DMS79 (cell line): ENCODE measurements at places on chromosomes 3 and 15.

DNA sequence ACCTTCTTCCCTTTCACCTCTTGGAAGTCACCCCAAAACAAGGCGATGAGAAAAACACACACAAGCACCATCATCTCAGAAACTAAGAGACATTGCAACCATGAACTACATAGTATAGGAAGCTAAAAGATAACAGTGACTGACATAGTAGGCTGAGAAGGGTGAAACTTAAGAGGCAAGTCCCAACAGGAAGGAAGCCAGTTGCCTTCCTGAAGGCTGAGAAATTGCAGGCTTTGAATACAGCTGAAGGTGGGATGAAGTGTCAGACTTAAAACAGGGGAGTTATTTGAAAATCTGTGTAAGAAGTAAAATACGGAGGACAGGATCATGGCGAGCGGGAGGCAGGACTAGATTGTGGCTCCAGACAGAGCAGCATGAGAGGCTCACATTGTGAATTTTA, 27.8 kb downstream of the SLC27A2 start:
- no peak for DNase-seq

DNA sequence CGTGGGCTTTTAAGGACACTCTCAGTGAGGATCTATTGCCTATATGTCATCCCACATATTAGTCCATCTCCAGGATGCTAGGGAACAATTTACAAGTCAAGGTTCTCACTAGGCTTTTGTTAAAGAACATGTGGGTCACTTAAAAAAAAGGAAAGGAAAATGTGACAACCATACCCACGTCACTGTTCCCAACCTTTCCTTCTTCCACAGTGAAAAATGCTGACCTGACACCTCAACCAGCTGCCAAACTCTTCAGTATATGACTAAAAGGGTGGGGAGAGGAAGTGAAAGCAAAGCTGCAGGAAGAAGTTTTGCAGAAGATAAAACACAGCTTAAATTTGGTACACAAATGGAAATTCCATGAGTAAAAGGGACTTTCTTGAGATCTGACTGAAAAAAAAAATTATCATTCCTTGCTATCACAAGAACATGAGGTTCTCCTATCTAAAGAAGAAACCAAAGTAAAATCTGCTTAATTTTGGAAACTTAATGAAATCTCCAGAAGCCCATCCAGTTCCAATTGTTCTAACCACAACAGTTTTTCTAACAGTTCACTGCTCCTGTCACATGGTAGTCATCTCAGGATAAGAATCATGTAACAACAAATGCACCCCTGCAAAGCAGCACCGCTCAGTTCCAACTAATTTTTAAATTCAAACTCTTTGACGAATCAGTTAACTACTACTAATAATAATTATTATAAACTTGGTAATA, 117.0 kb upstream of the TSPAN3 start:
- no peak for DNase-seq

DNA sequence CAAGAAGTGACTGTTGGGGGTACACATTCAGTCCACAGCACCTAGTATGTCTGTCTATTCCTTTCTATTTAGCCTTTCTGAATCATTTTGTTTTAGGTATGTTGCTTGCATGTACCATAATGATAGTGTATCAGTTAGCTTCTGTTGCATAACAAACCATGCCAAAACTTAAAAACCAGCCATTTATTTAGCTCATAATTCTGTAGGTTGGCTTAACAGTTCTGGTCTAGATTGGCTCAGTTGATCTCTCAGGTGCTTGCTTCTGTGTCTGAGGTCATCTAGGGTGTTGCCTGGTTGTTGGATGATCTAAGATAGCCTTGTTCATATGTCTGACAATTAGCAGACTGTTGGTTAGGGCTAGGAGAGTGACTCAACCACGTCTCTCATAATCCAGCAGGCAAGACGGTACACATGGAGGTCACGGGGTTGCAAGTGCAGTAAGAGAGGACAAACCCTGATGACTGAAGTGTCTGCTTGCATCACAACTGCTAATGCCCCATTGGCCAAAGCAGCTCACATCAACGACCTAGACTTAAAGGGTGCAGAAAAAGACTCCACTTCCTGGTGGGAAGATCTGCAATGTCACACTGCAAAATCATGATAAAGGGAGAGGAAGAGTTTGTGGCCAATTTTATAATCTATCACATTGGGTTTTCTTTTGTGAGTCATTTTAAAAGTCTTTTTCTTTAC, 6.8 kb upstream of the PDCD6IP start:
- no peak for DNase-seq

DNA sequence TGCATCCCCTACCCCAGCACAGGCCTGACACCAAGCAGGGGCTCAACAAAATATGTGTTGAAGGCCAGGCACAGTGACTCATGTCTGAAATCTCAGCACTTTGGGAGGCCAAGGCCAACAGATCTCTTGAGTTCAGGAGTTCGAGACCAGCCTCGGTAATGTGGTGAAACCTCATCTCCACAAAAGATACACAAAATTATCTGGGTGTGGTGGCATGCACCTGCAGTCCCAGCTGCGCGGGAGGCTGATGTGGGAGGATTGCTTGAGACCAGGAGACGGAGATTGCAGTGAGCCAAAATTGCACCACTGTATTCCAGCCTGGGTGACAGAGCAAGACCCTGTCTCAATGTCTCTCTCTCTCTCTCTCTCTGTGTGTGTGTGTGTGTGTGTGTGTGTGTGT, 30.7 kb upstream of the CYP11A1 start:
- DNase-seq = no peak

DNA sequence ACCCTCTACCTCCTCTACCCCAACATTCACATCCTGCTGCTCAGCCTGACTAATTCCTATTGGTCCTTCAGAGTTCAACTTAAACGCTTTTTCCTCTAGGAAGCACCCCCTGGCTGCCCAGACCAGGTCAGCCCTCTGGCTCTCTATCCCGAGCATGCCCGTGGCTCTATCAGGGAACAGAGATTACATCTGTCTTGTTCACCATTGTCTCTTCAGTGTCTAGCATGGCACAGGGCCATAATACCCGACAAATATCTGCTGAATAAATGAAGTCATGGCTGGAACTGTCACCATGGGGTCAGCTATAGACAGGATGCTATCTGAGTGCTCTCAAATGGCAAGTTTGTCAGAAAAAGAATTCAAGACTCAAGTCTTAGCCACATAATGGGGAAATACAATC, 296.9 kb upstream of the CHRNA7 start:
- DNase-seq = no peak

GRCh38 chr3:110731148-110731547, 340.5 kb upstream of the NECTIN3 start:
- no peak for DNase-seq

DNA sequence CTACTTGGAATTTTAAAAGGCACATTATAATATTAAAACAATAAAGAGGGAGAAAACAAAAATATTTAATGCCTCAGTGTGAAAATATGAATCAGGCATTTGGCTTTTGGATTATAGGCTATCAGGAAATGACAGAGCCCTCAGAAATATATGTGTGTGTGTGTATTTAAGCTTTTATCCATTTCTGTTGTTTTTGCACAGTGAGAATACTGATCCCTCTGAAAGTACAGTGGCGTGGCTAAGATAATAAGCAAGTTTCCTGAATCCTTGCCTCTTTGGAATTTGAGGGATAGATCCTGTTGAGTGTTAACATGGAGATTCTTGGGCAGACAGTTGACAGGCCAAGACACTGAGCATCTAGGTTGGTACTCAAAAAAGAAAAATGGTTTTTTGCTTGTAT, 234.8 kb upstream of the ZBTB20 start:
- DNase-seq = no peak

DNA sequence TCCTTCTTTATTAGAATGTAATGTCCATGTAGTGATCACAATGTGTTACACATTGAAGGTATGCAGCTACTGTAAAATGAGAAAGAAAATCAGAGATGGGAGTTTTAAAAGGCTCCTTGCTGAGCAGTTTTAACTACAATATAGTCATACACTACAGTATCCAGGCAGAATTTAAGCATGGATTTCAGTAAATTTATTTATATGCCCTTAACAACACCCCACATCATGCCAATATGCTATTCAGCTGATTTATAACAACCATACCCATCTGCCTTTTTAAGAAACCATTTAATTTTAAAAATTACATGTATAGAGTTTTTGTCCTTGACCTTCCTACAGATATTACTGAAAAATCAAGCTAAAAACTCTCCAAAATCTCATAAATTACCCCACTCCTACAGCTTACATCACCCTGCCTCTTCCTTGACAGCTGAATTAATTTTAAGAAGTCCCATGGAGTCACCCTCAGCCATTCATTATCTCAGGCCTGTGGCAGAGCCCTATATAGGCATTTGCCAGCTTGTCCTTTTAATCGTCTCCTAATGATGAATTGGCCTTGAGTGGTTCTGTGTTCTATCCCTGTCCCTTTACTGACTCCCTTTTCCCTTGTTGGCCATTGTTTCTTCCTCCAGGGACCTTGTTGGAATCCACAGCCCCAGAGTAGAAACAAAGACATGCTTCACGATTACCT, 797.6 kb upstream of the ARRDC4 start:
- DNase-seq = no peak

DNA sequence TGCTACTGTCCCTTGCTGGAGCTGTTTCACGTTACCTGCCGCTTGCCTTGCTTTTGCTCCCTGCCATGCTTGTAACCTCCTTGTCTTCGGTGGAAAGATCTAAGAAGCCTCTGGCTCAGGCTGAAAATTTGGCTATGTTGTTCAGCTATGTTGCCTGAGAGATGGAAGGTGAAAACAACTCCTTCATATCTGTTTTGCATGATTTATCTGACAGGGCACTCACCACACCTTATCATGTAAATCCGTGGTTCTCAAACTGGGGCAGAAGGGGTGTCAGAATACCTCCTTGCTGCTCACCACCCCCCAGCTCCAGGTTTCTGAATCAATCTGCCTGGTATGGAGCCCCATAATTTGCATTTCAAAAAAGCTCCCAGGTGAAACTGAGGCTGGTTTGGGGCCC, 6.5 kb upstream of the CORO2B start:
- no peak for DNase-seq

DNA sequence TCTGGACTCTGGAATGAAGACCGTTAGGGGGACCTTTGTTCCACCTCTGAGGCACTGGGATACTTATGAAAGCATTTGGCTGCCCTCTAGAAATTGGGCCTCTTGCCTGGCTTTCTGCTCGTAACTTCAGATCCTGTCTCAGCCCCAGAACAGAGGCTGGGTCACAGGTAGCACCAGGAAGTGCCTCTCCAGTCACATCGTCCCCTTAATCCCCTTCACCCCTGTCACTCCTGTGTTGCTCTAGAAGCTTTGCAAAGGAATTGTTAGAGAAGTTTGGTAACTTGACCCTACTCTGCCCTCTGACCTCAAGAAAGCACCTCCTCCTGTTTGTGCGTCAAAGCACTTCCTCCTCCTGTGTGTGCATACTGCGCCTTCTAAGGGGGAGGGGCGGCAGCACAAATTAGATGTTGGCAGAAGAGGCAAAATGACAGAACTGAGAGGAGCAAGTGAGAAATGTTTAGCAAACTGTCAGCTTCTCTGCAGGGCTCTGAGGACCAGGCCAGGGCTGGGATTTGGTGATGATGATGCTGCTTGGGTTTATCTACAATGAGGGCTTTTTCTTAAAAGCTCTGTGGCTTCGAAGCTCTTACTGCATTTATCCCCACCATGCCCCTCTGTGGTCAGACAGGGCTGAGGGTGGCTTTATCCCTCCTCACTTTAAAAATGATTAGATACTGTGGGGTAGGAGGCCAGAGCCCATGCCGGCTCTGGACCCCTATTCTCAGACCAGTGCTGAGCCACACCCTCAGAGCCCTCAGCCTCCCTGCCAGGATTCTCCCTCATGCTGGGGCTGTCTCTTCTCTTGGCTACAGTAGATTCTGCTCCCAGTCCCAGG, 76.2 kb downstream of the LARS2 start:
- DNase-seq = no peak
